ENCODE measurements at places on chromosomes 7 and 10.

- no peak for DNase-seq
Observed at GRCh38 chr10:45353186-45353585, 20.8 kb upstream of the ALOX5 start.

- no peak for DNase-seq
Observed at GRCh38 chr10:34454590-34455261, 360.4 kb downstream of the PARD3 start.

DNA sequence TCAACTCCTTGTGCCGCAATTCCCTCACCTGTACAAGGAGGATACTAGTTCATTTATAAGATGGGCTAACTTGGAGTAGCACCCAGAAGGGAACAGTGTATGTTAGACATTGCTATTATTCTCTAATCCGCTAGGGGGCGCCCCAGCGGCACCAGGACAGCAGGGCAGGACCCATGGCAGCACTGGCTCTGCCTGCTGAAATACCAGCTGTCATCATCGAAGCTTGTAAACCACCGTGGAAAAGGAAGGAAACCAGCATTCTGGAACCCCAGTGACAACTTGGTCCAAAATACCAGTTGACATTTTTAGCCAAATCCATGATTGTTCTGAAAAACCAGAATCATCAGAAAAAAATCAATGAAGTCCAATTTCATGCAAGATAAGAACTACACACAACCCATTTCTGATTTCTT is 134.4 kb downstream of the ITGA8 start:
- DNase-seq = peak; percentile 58

- DNase-seq = no peak
Observed at GRCh38 chr7:148698007-148698396, 701 bp upstream of the CUL1 start.

DNA sequence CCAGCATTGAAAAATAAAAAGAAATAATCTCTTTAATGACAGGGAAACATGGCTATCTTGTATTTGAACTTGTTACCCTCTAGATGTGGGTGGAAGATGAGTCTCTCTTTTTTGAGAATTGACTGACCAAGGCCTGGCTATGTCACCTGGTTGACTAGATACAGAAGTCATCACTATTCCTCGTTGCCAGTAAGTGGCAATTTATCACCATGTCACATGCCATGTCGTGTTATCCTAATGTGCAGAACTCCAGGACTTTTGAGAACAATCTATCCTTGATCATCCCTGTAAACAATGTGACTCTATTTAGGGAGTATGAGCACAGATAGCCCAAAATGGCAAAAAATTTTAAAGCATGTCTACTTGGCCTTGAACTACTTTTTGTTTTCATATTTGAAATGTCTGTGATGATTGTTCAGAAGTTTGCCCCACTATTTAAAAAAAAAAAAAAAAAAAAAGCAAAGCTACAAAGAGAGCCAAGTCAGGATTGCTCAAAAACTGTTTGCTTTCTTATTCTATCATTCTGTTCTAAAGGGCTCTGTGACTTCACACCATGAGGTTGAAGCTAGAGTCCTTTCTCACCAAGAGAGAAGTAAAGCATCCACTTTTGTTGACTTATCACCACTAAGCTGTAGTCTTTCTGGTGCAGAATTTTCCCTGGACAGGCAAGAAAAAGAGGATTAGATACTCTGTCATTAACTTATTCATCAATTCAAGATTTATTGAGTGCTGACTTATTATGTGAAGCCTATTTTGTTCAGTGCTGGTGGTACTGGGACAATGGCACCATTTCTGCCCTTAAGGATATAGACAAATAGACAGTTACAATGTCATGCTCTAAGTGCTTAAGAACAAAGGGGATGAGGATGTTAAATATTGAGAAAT is 10.4 kb upstream of the WIPF3 start:
- DNase-seq = no peak

All from fibroblast of mammary gland (primary cell).